ENCODE measurements at places on chromosomes 4 and X.

GRCh38 chr4:158319880-158320279, 109.6 kb downstream of the TMEM144 start:
- DNase-seq: no peak

GRCh38 chrX:154419688-154420401, 8.5 kb downstream of the TAFAZZIN start:
- DNase-seq: no peak

DNA sequence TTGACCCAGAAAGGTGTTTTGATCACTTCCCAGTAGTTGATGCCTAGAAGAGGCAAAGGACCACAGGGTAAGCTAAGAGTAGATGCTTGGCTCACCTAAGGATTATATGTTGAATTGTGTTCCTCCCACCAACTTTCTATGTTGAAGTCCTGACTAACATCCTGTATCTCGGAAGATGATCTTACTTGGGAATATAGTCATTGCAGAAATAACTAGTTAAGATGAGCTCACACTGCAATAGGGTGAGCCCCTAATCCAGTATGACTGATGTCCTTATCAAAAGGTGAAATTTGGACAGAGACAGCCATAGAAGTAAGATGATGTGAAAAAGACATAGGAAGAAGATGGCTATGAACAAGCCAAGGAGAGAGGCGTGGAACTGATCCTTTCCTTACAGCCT, 3.3 kb upstream of the HMGB2 start:
- DNase-seq: no peak

GRCh38 chr4:186228514-186228894, 1.2 kb downstream of the KLKB1 start:
- DNase-seq: no peak

GRCh38 chr4:18405054-18405453, 383.5 kb upstream of the LCORL start:
- DNase-seq: no peak

DNA sequence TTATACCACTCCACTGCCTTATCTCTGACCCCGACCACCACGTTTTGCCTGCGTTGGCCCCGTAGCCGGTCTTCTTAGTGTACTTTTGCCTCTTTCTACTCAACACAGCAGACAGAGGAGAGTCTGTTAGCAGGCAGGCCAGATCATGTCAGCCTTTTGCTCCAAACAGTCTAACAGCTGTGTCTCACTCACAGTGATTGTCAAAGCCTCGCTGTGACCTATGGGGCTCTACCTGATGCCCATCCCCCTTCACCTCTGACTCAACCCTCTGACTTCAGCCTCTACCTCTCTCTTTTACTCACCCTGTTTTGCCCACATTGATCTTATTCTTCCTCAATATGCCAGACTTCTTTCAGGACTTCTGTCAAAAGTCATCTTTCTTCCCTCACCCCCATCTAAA, 127.1 kb downstream of the TRIML1 start:
- DNase-seq: peak; percentile 18

- DNase-seq: no peak
Measured at GRCh38 chr4:108619372-108620100, 840 bp upstream of the RPL34 start.

- DNase-seq: no peak
Measured at GRCh38 chrX:17814059-17814458, 47.0 kb downstream of the RAI2 start.

DNA sequence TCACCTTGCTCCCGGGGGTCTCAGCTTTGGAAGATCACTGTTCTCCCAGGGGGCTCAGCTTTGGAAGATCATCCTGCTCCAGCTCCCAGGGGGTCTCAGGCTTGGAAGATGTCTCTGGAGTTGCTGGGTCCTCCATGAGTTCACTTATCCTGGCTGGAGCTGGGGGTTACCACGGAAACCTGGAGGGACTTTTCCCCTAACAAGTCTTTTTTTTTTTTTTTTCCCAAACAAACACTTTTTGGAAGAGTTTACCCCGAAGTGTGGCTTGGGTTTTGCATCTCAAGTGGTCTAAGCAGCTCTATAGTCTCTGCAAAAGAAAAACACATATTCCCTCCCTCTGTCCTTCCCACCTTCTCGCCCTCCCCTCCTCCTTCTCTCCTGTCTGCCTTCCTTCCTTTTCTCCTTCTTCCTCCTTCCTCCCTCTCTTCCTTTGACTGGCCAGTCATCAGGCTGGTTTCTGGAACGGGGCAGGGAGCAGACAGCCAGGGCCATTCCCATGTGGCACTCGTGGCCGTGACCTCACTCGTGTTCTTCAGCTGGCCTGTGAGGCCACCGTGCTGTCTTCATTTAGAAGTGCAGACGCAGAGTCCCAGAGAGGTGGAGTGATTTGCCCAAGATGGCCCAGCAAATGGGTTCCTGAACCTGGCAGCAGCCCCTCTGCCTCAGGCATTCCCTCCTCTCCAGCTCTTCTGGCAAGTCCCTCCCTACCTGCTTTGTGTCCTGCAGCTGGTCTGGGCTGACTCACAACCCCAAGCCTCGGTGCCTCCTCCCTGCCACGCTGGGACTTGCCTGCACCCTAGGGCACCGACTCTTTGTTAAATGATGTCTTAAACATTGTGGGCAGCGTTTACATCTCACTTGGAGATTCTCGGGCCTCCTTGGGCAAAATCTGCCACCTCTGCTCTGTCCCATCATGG, 25.9 kb upstream of the HMX1 start:
- peak; percentile 68 for DNase-seq

- peak; percentile 1 for DNase-seq
Measured at GRCh38 chrX:145213504-145213903, 33.8 kb upstream of the SPANXN1 start.

GRCh38 chr4:123455360-123455759, 58.8 kb downstream of the SPRY1 start:
- DNase-seq: no peak

- DNase-seq: no peak
Measured at GRCh38 chrX:109360301-109360700, 121.6 kb downstream of the GUCY2F start.

DNA sequence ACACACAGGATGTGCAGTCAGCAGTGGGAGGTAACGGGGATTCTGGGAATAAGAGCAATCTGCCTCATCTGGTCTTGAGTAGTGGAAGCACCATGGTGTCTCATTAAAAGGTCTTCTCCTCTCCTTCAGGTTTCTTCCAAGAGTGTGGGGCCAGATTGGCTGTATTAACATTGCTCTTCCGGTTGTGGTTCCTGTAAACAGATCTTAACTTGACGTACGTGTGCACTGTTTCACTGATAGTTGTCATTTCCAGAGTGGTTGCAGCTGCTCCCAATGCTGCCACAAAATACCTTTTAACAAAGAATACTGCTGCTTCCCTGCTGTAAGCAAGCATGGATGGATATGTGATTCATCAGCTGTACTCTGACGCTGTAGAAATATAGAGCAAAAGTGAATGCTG, 1443.4 kb upstream of the TENM3 start:
- DNase-seq: no peak

DNA sequence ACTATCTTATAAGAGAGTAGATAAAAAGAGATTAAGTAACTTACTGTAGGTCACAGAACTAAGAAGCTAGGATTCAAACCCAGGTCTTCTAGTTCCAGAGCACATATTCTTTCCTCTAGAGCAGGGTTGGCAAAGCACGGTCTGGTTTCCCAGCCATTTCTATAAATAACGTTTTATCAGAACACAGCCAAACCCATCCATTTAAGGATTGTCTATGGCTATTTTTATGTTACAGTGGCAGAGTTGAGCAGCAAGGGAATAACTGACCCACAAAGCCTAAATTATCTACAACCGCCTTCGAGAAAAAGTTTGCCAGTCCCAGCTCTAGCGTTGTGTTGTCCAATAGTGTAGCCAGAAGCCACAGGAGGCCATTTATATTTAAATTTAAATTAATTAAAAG, 7.5 kb downstream of the TMEM144 start:
- DNase-seq: no peak
